RPMI7951 (cell line): ENCODE measurements at places on chromosomes 1 and 21.

DNA sequence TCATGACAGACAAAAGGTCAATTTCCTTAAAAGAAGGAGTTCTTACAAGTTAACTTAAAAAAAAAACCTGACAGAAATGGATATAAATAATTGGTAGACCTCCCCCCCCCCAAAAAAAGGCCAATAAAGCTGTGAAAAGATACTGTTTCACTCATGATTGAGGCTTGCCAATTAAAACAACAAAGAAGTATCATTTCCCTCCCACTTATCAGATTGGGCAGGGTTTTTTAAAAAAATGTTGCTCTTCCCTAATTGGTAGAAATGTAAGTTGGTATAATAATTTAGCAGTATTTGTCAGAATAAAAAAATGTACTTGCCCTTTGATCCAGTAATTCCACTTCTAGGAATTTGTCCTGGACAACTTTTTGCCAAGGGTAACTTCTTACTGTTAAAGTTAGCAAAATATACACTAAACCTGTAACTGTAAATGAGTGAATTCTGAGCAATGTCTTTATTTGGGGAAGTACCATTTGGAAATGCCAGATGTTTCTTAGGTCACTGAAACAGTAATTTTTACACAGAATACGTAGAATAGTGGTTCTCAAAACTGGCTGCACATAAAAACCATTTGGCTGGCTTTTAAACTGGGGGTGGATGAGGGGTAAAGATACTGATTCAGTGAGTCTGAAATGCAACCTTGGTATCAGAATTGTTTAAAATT is 17.5 kb downstream of the RNF2 start:
- DNase-seq = no peak

DNA sequence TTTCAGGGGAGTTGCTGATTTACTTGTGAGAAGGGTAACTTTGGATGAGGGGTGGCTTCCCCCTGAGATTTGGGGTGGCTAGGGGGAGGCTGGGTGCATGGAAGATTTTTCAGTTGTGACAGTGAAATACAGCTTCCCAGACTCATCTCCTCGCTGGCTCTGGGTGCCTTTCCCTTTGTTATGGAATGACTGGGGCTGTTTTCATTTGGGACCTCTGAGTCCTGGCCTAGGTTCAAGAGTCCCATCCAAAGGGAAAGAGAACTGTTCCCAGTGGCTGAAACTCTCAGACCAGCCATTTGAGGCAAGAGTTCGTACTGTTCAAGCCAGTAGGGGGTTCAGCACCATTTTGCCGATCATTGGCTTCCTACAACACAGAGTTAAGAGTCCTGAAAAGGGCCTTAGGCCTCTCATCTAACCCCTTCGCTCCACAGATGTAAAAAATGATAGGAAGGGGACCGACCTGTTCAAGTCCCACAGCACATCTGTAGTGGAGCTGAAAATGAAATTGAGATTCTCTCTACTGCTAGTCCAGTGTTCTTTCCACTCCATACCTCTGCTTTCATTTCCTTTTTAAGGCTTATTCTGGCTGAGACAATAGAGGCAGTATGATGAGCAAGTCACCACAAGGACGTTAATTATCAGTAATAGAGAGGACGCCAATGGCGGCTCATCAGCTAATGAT is 958 bp downstream of the DDR2 start:
- DNase-seq = peak; percentile 67

- DNase-seq = no peak
Observed at GRCh38 chr1:36161641-36162531, 5.9 kb downstream of the MAP7D1 start.

DNA sequence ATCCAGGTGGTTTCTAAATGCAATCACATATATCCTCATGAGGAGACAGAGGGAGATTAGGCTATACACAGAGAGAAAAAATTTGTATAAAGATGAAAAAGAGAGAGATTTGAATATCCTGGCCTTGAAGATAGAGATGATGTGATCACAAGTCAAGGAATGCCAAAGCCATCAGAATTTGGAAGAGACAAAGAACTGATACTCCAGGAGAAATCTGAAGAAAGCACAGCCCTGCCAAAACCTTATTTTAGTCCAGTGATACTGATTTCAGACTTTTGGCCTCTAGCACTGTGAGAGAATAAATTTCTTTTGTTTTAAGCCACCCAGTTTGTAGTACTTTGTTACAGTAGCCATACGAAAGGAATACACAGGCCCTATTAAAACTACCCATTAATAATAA is 33.4 kb downstream of the DOCK7 start:
- no peak for DNase-seq

DNA sequence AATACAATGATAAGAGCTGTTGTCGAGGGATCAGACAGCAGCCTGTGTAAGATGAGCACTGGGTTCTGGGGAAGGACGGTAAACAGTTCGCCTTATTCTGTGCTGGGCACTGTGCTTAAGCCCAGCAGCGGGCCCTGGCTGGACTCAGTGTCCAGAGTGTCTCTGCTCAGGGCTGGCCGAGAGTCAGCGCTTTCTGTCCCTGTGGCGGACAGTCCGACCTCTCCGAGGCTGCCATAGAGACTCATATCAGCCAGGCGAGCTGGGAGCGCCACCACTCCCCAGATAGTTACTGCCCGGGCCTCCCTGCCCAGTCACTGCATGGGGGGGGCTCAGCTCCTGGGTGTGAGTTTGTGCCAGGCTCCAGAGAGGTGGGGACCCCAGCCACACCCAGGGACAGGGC is 14.7 kb upstream of the NPHP4 start:
- no peak for DNase-seq

- no peak for DNase-seq
Observed at GRCh38 chr1:66401244-66401643, 132.7 kb upstream of the SGIP1 start.

GRCh38 chr1:55007625-55008024 is 8.9 kb downstream of the BSND start:
- DNase-seq = peak; percentile 37

DNA sequence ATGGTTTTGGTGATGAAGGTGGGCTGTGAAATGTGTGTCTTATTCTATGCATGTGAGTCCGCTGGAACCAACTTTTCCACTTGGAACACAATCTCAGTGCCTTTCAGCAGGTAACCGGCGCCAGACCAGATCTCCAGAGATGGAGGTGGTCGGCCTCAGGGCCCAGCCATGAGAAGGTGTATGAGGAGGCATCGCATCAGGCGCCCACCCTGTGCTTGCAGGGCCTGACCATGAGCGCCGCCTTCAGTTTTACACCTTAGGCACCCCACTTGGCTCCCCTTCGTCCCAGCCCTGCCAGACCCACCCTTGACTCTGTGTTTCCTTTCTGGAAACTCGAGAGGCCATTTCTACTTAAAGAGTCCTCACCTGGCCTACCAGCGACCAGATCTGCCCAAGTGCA is 48.6 kb upstream of the ATF3 start:
- no peak for DNase-seq

- peak; percentile 58 for DNase-seq
Observed at GRCh38 chr1:210448297-210448892, 119.7 kb downstream of the HHAT start.

GRCh38 chr1:117590273-117590925 is 15.4 kb upstream of the TENT5C start:
- DNase-seq = peak; percentile 20

- no peak for DNase-seq
Observed at GRCh38 chr1:162229549-162229948, 147.1 kb downstream of the SPATA46 start.

DNA sequence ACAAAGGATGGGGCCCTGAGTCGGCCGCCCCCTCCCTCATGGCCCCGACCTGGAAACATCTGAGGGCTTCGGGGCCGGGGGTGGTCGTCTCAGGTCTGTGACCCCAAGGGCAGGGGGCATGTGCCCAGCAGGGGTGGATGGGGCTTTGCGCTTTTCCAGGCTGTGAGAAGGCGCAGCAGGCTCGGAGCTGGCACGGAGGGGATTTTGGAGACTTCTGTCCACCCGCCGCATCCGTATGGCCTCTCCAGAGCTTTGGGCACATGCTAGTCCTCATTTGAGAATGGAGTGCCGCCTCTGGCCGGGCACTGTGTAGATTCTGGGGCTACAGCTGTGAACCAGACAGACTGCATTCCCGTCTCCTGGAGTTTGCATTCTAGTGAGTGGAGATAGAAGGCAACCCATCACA is 66.1 kb upstream of the WNT4 start:
- no peak for DNase-seq

DNA sequence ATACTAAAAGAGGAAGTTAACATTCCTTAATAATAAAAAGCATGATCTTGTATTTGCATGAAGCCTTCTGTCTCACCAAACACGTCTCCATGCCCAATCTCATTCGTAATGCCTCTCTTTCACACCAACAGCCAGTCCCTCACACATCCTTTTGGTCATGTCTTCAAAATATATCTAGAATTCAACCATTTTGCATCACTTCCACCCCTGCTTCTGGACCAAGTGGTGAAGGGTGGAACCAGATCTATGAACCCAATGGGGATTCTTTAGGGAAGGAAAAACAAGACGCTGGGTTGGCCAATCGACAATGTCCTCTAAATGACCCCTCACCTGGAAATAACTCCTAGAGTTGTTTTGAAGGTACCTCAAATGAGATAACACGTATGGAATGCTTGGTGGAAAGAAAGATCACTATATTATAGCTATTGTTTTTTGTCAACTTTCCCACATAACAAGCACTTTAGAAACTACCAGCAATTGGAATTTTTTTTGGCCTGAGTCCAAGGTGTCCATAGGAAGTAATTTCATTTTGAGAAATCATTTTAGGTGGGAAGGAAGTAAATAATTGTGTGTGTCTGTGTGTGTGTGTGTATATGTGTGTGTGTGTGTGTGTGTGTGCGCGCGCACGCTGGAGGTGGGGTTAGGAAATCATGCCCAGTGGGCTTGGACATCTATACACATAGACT is at the start of gene KCNA10:
TSS of gene KCNA10 (minus strand) at position 51 of the 686 bp plus-strand sequence. CDS start 388 bp downstream, outside the sequence.
- DNase-seq = no peak

GRCh38 chr1:60394436-60394835 is 320.9 kb upstream of the C1orf87 start:
- DNase-seq = no peak
